ENCODE measurements at places on chromosomes 3 and 15. TPM values are rescaled to one million over a fixed set of nuclear protein-coding genes. Genes with fewer than 3 reads are reported as not detected.

ATP13A5 gene
- not detected for total RNA-seq

TMC3 gene
- not detected for total RNA-seq

HIGD2B gene
- 0.25 TPM for total RNA-seq

SPTBN5 gene
- 1.9 TPM for total RNA-seq

TM4SF18 gene
- total RNA-seq, result not detected

NPAP1 gene
- not detected for total RNA-seq

KIF15 gene
- total RNA-seq, result 46.1 TPM

CHRFAM7A gene
- total RNA-seq, result not detected

SERPINI2 gene
- total RNA-seq, result not detected

COPB2 gene
- total RNA-seq, result 89.9 TPM

LARP6 gene
- total RNA-seq, result not detected

NCK1 gene
- 43.3 TPM for total RNA-seq

CDHR4 gene
- total RNA-seq, result not detected

MST1 gene
- 10.0 TPM for total RNA-seq

MASP1 gene
- total RNA-seq, result not detected

CCR1 gene
- 1.5 TPM for total RNA-seq
